Heart right ventricle (tissue), 16 donors: ENCODE measurements at places on chromosomes 16 and 17. TPM values are rescaled to one million over a fixed set of nuclear protein-coding genes. Genes with fewer than 3 reads are reported as not detected.

Gene CLCN7
- total RNA-seq, result 30.7 TPM

Gene TLCD3B
- total RNA-seq, result not detected

Gene GSE1
- total RNA-seq, result 41.2 TPM

Gene GDPD1
- 1.6 TPM for total RNA-seq

Gene RHBDF1
- total RNA-seq, result 18.5 TPM

Gene MMP2
- total RNA-seq, result 65.5 TPM

Gene KRT36
- total RNA-seq, result not detected

Gene SULT1A1
- 12.4 TPM for total RNA-seq

Gene COQ9
- 186 TPM for total RNA-seq

Gene HEATR3
- total RNA-seq, result 10.4 TPM

Gene KRT23
- 0.25 TPM for total RNA-seq

Gene SCGB1C2
- total RNA-seq, result not detected

Gene CMTM2
- not detected for total RNA-seq

Gene MYH2
- not detected for total RNA-seq

Gene PSMC5
- total RNA-seq, result 153 TPM

Gene OR2C1
- not detected for total RNA-seq

Gene ZNF174
- total RNA-seq, result 9.9 TPM

Gene EMC8
- total RNA-seq, result 26.5 TPM

Gene TP53TG3
- total RNA-seq, result not detected

Gene PNMT
- 3.7 TPM for total RNA-seq

Gene OR4D1
- not detected for total RNA-seq

Gene ANKRD40CL
- not detected for total RNA-seq

Gene OR1F1
- not detected for total RNA-seq

Gene GHDC
- total RNA-seq, result 4.6 TPM

Gene MED13
- 40.1 TPM for total RNA-seq

Gene TMC8
- total RNA-seq, result 3.7 TPM

Gene TBC1D3G
- total RNA-seq, result not detected

Gene PPM1E
- total RNA-seq, result 0.45 TPM

Gene KRTAP4-6
- not detected for total RNA-seq
